ENCODE measurements at places on chromosomes 7 and 10.

DNA sequence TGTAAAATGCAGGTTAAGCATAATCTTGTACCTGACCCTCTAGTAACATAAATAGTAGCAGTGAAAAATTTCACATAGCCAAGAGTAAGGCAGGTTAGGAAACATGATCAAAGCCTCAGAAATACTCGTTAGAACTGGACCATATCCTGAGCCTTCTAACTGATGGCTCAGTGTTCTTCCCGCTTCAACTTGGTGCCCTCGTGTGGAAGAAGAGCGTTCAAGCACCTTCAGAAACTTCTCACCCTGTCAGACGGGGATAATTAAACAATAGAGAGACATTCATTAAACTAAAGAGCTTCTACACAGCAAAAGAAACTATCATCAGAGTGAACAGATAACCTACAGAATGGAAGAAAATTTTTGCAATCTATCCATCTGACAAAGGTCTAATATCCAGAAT, 124.5 kb downstream of the MYOF start:
- DNase-seq = no peak

- DNase-seq = no peak
Measured at GRCh38 chr7:74032191-74032490, 4.2 kb downstream of the ELN start.

GRCh38 chr10:63384001-63384400, 81.8 kb downstream of the JMJD1C start:
- no peak for DNase-seq

DNA sequence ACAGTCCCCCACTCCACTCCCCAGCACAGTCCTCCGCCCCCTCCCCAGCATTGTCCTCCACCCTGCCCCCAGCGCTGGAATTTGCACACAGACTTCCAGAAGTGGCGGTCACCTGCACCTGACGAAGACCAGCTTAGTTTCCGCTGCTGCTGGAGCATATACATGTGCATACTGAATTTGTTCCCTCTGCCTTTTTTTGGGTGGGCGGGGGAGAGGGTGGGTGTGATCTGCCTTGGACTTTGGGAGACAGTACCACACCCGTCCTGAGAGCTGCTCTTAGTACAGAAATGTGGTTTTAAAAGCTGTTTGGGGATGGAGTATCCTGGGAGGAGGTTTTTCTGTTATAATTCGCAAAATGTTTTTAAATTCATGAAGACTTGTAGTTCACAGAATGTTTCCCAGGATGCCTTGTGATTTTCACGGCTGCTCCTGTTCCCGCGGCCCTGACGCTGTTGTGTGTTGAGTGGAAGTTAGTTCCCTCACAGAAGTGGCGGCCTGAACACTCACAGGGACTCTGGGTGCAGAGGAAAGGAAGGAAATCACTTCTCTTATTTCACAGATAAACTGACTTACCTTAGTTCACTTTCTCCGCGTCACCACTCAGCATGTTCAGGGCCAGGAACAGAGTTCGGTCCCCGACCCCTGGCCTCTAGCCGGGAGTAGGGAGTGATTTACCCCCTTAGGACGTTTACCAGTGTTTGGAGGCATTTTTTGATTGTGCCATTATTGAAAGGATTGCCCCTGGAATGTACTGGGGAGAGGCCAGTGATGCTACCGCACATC, 18.6 kb downstream of the PFKP start:
- no peak for DNase-seq

DNA sequence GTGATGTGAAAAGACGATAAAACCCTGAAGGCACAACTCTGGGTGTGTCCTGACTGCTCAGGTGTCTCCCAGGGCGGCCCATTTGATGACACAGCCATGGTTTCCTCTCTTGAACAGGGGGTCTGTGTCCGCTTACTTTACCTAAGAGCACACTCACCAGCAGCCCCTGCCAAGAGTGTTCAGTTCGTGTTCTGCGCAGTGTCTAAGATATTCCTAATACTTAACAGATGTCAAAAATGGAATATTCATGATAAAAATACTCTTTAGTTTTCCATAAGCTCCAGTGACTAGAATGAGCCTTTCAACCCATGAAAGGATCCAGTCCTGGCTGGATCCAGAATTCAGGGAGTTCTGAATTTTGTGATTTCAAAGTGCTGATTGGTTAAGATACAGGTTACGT, 492.4 kb downstream of the TNS3 start:
- no peak for DNase-seq

DNA sequence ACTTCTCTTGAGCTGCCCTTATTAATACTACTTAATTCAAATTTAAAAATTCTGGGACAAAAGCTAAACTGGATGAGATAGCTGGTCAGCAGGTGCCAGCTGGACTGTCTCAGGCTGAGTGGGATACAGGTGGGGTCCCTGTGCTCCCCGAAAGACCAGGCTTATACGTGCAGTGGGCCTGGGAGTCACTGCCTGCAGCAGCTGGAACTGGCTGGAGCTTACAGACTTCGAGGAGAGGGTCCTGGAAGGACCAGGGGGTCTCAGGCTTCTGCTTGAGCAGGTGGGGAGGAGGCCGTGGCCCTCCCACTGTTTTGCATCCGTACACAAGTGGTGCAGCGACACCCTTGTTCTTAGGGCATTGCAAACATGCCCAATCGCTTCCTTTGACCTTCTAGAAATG, 203.7 kb downstream of the GLRX3 start:
- no peak for DNase-seq

DNA sequence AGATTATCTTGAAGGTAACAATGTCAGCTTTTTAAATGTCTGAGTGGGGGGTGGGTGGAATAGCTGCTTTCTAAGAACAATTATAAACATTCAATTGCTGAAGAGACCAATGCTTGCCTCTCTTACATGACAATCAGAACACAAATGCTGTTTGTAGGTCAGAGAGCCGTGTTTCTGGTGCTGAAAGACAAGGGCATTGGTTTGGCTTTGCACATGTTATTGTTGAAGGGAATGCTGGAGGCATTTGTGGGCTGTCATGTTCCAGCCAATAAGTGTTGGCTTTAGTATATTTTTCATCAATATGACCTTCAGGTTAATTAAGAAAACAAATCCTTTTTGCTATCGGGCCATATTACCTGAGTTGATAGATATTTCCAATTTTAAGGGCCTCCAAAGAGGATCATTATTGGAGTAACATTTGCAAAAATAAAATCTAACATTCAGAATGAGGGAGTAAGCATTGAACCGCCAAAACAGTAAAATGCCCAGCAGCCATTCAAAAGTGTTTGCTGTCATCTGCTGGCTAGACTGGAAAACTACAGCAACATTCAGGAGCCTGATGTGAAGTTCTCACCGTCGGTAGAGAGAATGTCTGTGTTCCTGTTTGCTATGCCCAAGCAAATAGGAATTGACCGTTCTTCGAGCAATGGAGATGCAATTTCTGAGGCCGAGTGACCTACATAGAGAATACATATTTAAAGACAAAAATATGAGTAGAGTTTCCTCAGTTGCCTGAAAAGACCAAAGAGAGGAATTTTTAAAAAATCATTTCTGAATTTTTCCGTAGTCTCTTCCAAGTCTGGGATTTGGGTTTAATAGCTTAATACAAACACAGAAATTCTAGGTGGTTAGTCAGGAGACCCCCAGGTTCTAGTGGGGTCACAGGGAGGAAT, 118.9 kb downstream of the APBB1IP start:
- peak; percentile 2 for DNase-seq

DNA sequence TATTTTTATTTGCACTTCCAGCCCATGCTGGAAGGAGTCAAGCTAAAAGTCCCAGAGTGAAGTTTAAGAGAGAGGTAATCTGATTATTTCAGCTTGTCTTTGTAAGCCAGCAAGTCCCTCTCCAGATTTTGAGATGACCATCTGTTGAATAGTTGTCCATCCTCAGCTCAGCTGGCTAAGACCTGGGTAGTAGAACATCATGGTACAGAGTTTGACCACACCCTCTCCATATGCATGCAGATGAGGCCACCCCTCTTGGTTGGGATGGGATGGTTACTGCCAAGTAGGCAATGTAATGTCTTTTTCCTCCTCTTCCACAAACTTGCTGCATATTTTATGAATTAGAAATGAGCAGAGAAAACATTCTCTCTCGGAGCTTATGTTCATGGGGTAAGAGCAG, 639.8 kb downstream of the SORCS3 start:
- no peak for DNase-seq

GRCh38 chr7:72437061-72437585, 25.0 kb upstream of the CALN1 start:
- no peak for DNase-seq

- DNase-seq = no peak
Measured at GRCh38 chr10:93254180-93254853, 180.6 kb downstream of the CYP26A1 start.

GRCh38 chr10:98264378-98265065, 3.5 kb downstream of the LOXL4 start:
- DNase-seq = no peak

GRCh38 chr7:124113045-124113444, 80.2 kb upstream of the TMEM229A start:
- no peak for DNase-seq

DNA sequence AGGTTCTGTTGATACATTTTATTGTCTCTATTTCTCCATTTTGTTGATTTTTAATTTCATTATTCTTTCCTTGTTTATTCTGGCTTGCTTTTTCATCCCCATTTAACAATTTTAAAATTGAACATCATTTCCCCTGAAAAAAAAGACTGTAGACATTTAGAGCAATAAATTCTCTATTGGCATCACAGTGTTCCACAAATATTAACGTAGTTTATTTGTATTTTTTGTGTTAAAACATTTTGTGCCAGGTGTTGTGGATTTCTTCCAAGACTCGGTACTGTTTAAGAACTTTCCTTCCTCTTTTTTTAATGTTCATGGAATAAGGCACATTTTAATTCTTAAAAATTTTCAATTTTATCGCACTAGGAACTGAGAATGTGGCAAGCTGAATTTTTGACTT, 156.1 kb upstream of the NPY start:
- DNase-seq = no peak

- DNase-seq = no peak
Measured at GRCh38 chr10:566241-566885, 123.1 kb downstream of the DIP2C start.

GRCh38 chr10:133239990-133240389, 2.3 kb downstream of the VENTX start:
- DNase-seq = no peak

DNA sequence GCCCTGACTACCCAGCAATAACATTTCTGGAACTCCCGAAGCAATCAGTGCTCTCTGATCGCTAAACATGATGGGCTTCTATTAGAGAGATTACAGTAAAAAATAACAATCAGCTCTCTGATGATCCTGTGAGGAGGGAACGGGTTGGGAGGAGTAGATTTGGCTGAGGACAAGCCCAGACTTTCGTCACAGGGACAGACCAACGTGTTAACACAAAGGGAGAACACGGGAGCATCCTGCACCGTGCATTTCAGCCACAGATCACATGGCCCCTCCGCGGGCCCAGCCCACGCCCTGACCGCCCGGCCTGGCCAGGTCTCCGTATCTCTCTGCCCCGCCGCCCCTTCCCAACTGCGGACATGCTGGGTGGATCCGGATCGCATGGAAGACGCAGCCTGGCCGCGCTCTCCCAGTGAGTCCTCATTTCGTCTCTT, 95.0 kb upstream of the AGBL3 start:
- DNase-seq = peak; percentile 66

DNA sequence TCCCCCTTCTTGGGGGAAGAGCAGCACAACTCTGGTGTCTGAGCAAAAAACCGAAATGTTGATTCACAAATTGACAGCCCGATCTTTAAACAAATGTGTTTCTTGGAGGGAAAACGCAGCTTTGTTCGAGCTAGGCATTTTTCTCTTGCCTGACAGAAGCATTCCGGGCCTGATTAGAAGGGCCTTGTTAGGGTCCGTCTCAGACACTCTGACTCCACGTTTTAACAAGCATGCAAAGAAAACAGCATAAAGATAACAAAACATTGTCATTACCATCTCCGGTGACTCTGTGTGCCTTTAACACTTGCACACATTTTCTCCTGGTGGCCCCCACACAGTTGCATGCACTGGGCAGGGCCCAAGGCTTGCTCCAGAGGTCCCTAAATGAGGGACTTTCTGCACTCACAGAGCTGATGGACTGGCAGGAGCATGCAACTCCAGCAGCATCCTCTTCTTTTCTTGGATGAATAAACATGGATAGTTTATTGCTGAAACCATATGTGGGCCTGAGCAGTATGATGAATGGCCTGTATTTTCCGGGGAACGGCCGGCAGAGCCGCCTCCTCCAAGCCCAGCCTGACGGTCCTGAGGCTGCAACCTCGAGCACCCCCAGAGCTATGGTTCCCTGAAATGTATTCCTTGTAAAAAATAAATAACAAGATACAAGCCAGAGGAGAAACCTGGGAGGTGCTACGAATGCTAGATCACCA, 50.9 kb downstream of the EBF3 start:
- DNase-seq = no peak
